ENCODE measurements at places on chromosomes 3 and 15. TPM values are rescaled to one million over a fixed set of nuclear protein-coding genes. Genes with fewer than 3 reads are reported as not detected.

Gene FYTTD1
- 65.9 TPM for polyA plus RNA-seq

Gene CACNA1D
- 41.0 TPM for polyA plus RNA-seq

Gene FGF7
- polyA plus RNA-seq: 6.2 TPM

Gene HIGD2B
- 0.99 TPM for polyA plus RNA-seq

GRCh38 chr15:90883976-90884718 lies at the start of gene FES:
Gene FES, plus strand, starts transcription at chr15:90884504. Its CDS starts 542 bp downstream, at chr15:90885046.
- peak; percentile 60 for DNase-seq

DNA sequence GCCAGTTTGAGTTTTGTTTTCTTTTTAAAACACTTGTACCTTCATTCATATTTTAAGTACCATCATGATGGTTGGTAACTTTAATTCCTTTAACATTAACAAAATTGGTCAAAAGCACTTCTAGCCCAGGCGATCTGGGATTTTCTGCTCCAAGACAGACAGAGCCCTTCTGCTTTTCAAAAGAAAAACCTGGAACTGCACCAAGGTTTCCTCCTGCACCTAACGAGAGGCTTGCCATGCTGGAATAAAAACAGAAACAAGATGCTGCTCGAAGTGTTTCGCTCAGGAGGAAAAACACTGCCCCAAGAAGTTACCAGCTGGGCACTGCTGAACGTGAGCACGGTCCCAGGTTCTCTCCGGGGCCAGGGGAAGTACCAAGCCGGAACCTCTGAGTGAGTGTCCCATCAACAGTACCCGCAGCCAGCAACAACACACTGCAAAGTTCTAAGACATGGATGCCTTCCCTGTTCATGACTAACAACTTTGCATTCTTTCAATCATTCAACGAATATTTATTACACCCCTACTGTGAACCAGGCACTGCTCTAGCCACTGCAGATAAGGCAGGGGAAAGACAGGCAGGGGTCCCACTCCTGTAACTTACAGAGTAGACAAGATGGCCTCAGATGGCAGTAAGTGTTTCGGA lies 98.8 kb downstream of the XXYLT1 start:
- DNase-seq: no peak
